ENCODE measurements at places on chromosomes 5 and 9. TPM values are rescaled to one million over a fixed set of nuclear protein-coding genes. Genes with fewer than 3 reads are reported as not detected.

- H3K27ac ChIP-seq = peak overlapping the region; percentile 81
- no peaks in the 10 kb centered on the region for H3K36me3 ChIP-seq
- H3K4me1 ChIP-seq = peaks cover 16% of the 10 kb centered on the region
- H3K27me3 ChIP-seq = no peaks in the 10 kb centered on the region
- DNase-seq = peak; percentile 68
These were observed 30.9 kb downstream of the GALNT10 start for GRCh38 chr5:154221371-154221896.

DNA sequence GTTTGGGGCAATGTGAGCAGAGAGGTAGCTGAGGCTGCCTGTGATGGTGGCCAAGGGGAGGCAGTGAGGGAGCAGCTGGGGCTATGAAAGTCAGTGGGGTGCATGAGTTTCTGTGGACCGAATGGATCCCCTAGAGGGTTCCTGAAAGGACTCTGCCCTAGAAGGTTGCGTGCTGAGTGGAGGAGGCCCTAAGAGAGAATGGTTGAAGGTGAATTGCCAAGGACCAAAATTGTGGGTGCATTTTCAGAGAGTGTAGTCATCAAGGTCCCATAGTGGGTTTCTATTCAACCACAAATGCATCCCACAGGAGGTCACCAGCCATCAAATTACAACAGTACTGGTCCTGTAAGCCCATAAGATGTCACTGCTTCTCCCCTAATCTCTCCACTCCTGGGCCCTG lies 298.3 kb downstream of the CDK5RAP2 start:
- no peak for DNase-seq
- H3K36me3 ChIP-seq = no peaks in the 10 kb centered on the region
- H3K27me3 ChIP-seq = no peaks in the 10 kb centered on the region
- H3K4me3 ChIP-seq = no peak overlapping the region
- H3K4me1 ChIP-seq = no peaks in the 10 kb centered on the region

- no peaks in the 10 kb centered on the region for H3K36me3 ChIP-seq
- DNase-seq = no peak
- H3K27ac ChIP-seq = no peak overlapping the region
- no peaks in the 10 kb centered on the region for H3K4me1 ChIP-seq
- no peaks in the 10 kb centered on the region for H3K27me3 ChIP-seq
- H3K4me3 ChIP-seq = no peak overlapping the region
These were observed 145.4 kb upstream of the SHB start for GRCh38 chr9:38214432-38214831.

GRCh38 chr5:172185096-172185461 lies 2.9 kb downstream of the STK10 start:
- no peak overlapping the region for H3K27ac ChIP-seq
- H3K27me3 ChIP-seq = no peaks in the 10 kb centered on the region
- H3K4me3 ChIP-seq = no peak overlapping the region
- DNase-seq = no peak

- H3K4me3 ChIP-seq = no peak overlapping the region
- H3K36me3 ChIP-seq = no peaks in the 10 kb centered on the region
- H3K27ac ChIP-seq = no peak overlapping the region
- no peaks in the 10 kb centered on the region for H3K27me3 ChIP-seq
- no peak for DNase-seq
- H3K4me1 ChIP-seq = no peaks in the 10 kb centered on the region
These were observed 365.0 kb upstream of the CDH9 start for GRCh38 chr5:27403243-27403882.

- no peaks in the 10 kb centered on the region for H3K4me1 ChIP-seq
- no peak overlapping the region for H3K4me3 ChIP-seq
- DNase-seq = no peak
- no peaks in the 10 kb centered on the region for H3K36me3 ChIP-seq
- H3K27me3 ChIP-seq = no peaks in the 10 kb centered on the region
These were observed 197.0 kb downstream of the SEC61B start for GRCh38 chr9:99419070-99419469.

GRCh38 chr5:2857837-2858236 lies 106.4 kb upstream of the IRX2 start:
- H3K4me1 ChIP-seq = no peaks in the 10 kb centered on the region
- no peak overlapping the region for H3K4me3 ChIP-seq
- H3K27me3 ChIP-seq = no peaks in the 10 kb centered on the region
- no peaks in the 10 kb centered on the region for H3K36me3 ChIP-seq
- DNase-seq = no peak
- H3K27ac ChIP-seq = no peak overlapping the region

DNA sequence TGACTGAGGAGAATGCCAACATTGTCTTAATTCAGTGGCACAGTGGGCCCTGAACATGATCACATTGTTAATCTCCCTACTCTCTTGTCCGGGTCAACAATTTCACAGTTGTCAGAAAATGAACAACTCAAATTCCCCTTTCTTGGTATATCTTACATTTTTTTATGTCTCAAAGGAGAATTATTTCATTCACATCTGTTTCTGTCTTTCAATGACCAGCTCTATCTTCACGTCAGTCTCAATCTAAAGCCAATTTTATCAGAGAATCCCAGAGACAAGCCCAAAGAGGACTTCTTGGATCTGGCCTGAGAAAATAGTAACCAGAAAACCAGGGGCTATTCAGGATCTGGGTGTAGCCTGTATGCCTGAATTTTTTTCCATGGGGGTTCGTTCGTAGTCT lies 477.5 kb downstream of the PDE4D start:
- H3K27ac ChIP-seq = no peak overlapping the region
- H3K4me3 ChIP-seq = no peak overlapping the region
- no peaks in the 10 kb centered on the region for H3K36me3 ChIP-seq
- DNase-seq = no peak
- H3K4me1 ChIP-seq = no peaks in the 10 kb centered on the region
- no peaks in the 10 kb centered on the region for H3K27me3 ChIP-seq

DNA sequence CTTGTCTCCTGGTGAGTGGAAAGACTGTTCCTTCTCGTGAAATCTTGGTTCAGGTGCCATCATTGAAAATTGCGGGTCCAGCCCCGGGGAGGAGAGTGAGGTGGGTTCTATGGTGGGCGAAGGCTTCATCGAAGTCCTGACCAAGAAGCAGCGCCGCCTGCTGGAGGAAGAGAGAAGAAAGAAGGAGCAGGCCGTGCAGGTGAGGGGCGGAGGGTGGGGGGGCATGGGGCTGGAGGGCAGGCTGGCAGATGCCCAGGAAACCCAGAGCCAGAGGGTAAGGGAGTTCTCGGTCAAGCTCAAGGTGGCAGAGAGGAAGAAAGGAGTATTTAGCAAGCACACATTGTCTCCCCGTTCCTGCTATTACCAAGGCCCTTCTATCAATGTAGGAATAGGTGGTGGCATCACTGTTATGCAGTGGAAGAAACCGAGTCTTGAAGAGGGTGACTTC lies 24.3 kb upstream of the POMT1 start:
- no peak overlapping the region for H3K4me3 ChIP-seq
- no peaks in the 10 kb centered on the region for H3K4me1 ChIP-seq
- no peaks in the 10 kb centered on the region for H3K27me3 ChIP-seq
- no peak overlapping the region for H3K27ac ChIP-seq

DNA sequence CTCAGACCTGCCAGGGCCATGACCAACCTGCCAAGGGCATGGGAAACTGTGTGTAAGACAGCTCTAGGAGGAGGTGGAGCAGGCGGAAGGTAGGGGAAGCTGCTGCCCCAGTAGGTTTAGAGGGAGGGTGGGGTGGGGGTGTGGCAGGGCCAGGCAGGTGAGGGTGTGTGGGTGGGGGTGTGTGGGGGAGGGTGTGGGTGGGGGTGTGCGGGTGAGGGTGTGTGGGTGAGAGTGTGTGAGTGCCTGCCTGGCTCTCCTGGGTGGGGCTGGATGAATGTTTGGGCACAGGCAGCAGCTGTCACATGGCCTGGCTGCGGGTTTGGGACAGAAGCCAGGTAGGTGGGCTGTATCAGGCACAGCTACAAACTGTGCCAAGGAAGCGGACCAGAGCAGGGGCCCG lies 8.8 kb upstream of the N4BP3 start:
- H3K4me3 ChIP-seq = no peak overlapping the region
- H3K4me1 ChIP-seq = peaks cover 3% of the 10 kb centered on the region
- no peak overlapping the region for H3K27ac ChIP-seq
- no peaks in the 10 kb centered on the region for H3K36me3 ChIP-seq
- DNase-seq = peak; percentile 83

- H3K4me1 ChIP-seq = peaks cover 31% of the 10 kb centered on the region
- H3K36me3 ChIP-seq = no peaks in the 10 kb centered on the region
- H3K27me3 ChIP-seq = no peaks in the 10 kb centered on the region
These were observed 2.8 kb upstream of the WWC1 start for GRCh38 chr5:168288349-168289245.

- DNase-seq = no peak
- peaks cover 13% of the 10 kb centered on the region for H3K4me1 ChIP-seq
- no peaks in the 10 kb centered on the region for H3K27me3 ChIP-seq
- no peak overlapping the region for H3K27ac ChIP-seq
These were observed 18.8 kb downstream of the BICD2 start for GRCh38 chr9:92745881-92746280.

DNA sequence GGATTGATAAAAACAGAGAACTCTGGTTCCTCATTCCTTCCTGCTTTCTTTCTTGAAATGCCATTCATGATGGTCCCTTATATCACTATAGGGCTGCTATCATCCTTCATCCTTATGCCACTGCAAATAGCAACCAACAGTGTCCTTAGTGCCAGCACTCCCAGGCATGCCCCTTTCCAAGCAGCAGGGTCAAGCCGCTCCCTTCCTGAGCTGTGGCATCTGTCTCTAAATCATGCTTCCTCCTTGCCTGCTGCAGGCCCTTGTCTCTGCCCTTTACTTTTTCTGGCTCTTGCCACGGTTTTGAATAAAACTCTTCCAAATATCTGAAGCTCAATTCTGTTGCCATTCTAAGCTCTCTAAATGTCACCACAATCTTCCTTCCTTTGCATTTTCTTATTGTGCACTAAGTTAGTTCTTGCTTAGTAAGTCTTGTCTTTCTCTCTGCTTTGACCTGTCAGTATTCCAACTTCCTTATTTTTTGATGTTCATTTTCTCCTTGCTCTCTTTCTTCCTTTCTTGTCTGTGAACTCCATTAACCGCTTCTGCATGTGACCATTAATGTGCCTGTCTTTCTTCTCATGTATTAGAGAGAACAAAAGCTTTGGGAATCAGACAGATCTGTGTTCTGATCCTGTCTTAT lies 19.9 kb downstream of the TLR4 start:
- H3K4me3 ChIP-seq = no peak overlapping the region
- H3K27me3 ChIP-seq = no peaks in the 10 kb centered on the region
- peak overlapping the region; percentile 24 for H3K27ac ChIP-seq
- no peaks in the 10 kb centered on the region for H3K36me3 ChIP-seq

- no peaks in the 10 kb centered on the region for H3K36me3 ChIP-seq
- H3K27me3 ChIP-seq = no peaks in the 10 kb centered on the region
- no peak overlapping the region for H3K27ac ChIP-seq
- DNase-seq = no peak
- H3K4me1 ChIP-seq = peaks cover 21% of the 10 kb centered on the region
- no peak overlapping the region for H3K4me3 ChIP-seq
These were observed 151.0 kb downstream of the C5orf15 start for GRCh38 chr5:133817456-133817855.

GRCh38 chr5:139863855-139864558 lies 68.4 kb downstream of the PSD2 start:
- H3K4me1 ChIP-seq = peaks cover 16% of the 10 kb centered on the region
- DNase-seq = peak; percentile 75
- no peak overlapping the region for H3K27ac ChIP-seq
- H3K27me3 ChIP-seq = no peaks in the 10 kb centered on the region
- no peak overlapping the region for H3K4me3 ChIP-seq
- no peaks in the 10 kb centered on the region for H3K36me3 ChIP-seq

- H3K4me3 ChIP-seq = no peak overlapping the region
- no peaks in the 10 kb centered on the region for H3K36me3 ChIP-seq
- no peaks in the 10 kb centered on the region for H3K4me1 ChIP-seq
- no peaks in the 10 kb centered on the region for H3K27me3 ChIP-seq
These were observed 98.1 kb downstream of the APBA1 start for GRCh38 chr9:69574057-69574456.

GRCh38 chr9:70832492-70832891 lies 288.9 kb downstream of the TRPM3 start:
- H3K4me3 ChIP-seq = no peak overlapping the region
- no peaks in the 10 kb centered on the region for H3K36me3 ChIP-seq
- no peak for DNase-seq
- H3K27ac ChIP-seq = no peak overlapping the region

DNA sequence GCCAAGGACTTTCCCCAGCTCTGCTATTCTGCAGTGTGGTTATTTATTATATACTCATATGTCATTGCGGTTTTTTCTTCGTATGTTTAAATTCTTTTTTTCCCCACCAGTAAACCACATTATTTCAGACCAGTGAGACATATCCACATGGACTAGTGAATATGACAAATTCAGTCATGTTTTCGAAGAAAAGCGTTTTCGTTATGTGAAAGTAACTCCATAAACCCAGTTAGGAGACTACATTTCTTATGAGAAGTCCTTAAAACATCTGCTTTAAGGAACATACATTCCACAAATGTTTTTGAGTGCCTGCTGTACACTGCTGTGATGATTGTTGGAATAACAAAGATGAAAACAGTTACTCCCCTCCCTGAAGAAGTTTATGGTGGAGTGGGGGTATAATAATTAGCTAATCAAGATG lies 591.8 kb upstream of the CLINT1 start:
- H3K4me3 ChIP-seq = no peak overlapping the region
- DNase-seq = no peak
- H3K36me3 ChIP-seq = no peaks in the 10 kb centered on the region
- H3K27me3 ChIP-seq = no peaks in the 10 kb centered on the region
- no peak overlapping the region for H3K27ac ChIP-seq
- no peaks in the 10 kb centered on the region for H3K4me1 ChIP-seq

GRCh38 chr5:14794583-14795230 lies 76.9 kb downstream of the ANKH start:
- no peaks in the 10 kb centered on the region for H3K36me3 ChIP-seq
- H3K27ac ChIP-seq = no peak overlapping the region
- no peaks in the 10 kb centered on the region for H3K27me3 ChIP-seq
- H3K4me3 ChIP-seq = no peak overlapping the region

DNA sequence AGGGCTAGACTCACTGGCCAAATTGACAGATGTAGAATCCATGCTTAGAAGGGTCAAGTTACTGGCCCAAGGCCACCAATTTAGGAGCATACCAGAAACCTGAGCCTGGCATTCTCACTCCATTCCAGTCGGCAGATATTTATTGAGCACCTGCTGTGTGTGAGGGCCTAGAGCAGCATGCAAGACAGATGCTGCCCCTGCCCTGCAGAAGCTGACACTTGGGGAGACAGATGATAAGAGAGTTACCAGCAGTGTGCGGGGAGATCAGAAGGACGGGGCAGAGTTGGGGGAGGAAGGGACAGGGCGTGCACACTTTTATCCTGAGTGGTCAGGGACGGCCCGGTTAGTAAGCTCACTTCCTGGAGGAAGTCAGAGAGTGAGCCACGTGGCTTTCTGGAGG lies 111.5 kb upstream of the RAPGEF1 start:
- H3K4me3 ChIP-seq = no peak overlapping the region
- no peaks in the 10 kb centered on the region for H3K4me1 ChIP-seq
- H3K27me3 ChIP-seq = no peaks in the 10 kb centered on the region
- H3K36me3 ChIP-seq = no peaks in the 10 kb centered on the region
- no peak for DNase-seq

Gene CER1
- total RNA-seq = not detected

Gene TMC1
- 0.11 TPM for total RNA-seq

Gene WNT8A
- not detected for total RNA-seq

Gene LCN1
- total RNA-seq = not detected

Gene ANKRD33B
- 0.67 TPM for total RNA-seq

Gene FAM221B
- total RNA-seq = not detected

Gene TSLP
- total RNA-seq = 0.20 TPM

Gene APBA1
- total RNA-seq = 3.0 TPM

Gene AQP7
- 1.9 TPM for total RNA-seq

Gene GFPT2
- total RNA-seq = 26.6 TPM

Measured in thyroid gland (tissue), 4 donors.